ENCODE measurements at places on chromosomes 4 and X.

DNA sequence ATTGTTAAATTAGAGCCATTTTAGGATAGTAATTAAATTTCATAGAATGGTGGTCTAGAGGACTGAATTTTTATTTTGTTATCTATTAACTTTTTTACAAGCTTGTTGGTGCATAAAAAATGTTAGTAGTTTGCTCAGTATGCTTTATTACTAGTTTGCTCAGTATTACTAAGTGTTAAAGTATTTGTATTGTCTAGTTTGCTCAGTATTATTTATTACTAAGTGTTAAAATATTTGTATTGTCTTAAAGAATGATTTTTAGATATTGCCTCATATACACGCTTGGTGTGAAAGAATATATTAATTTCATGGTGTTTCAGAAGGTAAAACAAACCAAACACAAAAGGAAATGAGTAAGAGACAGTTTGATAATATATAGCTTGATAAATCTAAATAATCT, 268.4 kb upstream of the MAGEB18 start:
- DNase-seq: peak; percentile 2

- no peak for DNase-seq
These were observed 20.5 kb downstream of the PKD2 start for GRCh38 chr4:88027611-88028608.

DNA sequence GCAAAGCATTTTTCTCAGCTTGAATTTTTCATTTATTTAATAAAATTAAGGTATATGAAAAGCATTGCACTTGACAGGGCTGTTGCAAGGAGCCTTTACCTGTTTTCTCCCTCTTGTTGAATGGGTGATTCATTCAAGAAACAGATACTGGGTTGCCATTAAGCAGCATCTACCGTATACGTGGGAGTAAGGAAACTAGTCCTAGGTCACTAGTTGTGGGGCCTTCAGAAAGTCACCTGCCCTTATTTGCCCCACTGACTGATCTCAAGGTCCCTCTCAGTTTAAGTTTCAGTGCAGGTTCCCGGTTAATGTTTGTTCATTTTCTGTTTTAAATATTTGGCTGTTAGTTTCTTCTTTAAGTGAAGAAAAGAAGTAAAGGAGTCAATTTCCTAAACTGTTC, 34.0 kb downstream of the LHFPL1 start:
- no peak for DNase-seq

DNA sequence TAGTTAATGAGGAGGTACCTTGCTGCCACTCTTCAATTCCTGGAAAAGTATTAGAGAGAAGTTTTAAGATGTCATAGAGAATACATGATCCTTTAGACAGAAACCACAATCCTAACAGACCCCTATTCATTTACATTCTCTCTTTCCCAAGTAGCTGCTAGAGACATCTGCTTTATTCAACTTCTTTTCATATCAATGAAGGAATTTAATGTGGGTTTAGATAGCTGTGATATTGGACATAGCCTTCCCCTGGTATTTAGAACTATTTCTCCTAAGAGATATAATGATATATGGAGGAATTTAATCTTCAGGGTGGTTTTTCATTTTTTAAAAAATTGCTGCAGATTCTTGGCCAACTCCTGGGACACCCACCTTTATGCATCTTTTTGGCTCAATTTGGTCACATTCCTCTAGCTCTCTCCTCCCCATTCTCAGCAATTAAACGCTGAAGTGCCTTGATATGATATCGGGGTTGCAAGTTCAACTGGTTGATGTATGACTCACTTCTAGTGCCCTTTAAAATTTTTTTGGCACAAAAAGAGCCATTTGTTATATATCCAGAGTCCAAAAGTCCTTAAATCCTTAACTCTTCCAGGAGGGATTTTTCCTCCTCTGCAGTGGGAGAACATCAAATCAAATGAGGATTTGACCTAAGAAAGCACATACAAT, 57.6 kb downstream of the DOCK11 start:
- DNase-seq: no peak

GRCh38 chr4:109434007-109434971, 674 bp downstream of the SEC24B start:
- peak; percentile 19 for DNase-seq

DNA sequence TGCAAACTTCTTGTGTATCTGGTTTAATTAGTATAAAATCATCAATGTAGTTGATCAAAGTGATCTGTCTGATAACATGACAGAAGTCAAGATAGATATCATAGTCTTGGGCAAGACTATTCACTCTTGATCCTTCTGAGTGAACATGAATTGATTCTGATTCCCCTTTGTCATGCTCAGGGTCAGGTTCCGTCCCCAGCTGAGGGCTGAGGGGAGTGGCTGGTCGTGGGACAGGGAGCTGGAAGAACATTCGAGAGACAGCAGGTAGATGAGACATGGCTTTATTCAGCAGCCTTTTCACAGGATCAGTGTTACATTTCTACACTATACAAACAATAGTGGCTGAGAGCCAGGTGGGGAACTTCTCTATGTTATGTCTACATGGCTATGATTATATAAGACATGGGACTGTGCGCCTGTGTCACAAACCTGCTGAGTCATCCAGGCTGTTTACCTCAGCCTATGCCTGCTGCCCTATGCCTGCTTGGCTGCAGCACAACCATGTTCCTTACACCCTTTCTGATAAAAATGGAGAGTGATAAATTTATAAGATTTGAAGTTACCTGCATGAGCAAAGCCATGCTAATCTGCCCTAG, 586.9 kb upstream of the NR3C2 start:
- no peak for DNase-seq

DNA sequence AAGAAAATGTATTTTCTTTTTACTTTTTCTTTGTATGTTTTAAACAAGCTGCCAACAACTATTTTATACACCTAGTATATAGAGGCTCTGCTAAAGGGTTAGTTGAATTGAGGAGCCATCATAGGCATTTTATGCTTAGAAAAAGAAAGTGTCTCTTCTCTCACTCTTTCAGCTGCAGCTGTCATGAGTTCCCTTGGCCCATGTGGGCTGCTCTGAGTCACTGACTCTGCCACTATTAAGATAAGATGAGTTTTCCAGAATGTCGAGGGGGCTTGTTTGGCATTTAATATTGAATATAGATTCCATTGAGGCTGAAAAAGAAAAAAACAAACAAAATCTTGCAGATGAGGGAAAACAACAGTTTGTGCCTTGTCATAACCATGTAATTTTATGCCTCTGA, 126.0 kb upstream of the PAQR3 start:
- no peak for DNase-seq

DNA sequence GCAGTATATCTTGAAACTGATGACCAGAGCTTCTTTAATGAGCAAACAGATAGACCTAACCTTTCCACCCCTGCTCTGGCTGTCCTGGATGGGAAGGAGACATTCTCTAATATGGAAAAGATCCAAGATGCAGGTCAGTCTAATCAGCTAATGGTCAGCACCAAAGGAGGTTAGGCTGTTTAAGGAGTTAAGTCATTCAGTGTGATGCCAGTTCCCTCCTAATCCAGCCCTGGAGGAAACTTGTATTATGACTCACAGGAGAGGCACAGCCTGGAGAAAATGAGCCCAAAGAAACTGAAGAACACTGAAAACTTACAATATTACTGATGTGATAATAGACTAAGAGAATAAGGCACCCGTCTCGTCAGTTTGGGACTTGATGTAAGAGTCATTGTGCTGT, 323.0 kb downstream of the HNRNPD start:
- DNase-seq: no peak

GRCh38 chr4:112516066-112516470, at the start of gene NEUROG2:
Gene NEUROG2 (minus strand): TSS chr4:112516180. CDS start chr4:112515475, 705 bp downstream.
- DNase-seq: no peak

DNA sequence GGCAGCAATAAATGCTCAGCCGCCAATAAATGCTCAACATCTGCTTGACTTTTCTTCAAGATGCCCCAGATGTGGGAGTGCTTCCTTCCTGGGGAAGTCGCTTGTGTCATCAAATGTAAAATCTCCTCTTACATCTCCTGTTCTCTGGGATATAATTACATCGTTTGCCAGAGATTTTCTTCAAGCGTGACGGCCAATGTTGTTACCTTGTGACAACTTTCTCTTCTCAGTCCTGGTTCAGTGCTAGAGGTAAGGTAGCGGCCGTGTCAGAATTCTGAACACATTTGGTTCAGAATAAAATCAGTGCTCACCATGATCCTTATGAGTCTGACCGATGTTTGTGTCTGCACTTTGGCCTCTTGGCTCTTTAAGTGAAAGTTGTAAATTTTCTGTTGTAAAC, 102.5 kb downstream of the ASMT start:
- DNase-seq: no peak

DNA sequence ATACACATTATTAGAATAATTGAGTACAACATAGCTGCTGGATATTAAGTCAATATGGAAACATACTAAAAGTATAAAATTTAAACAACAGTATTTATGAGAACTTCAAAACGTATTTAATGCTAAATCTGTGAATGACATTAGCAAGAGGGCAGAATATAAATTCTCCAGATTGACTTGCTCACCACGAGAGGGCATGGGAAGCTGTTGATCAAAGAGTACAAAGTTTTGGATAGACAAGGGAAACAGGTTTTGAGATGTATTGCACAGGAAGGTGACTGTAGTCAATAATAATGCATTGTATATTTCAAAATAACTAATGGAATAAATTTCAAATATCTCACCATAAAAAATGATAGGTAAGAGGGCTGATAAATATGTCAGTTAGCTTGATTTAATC, 768.2 kb downstream of the CENPC start:
- no peak for DNase-seq

DNA sequence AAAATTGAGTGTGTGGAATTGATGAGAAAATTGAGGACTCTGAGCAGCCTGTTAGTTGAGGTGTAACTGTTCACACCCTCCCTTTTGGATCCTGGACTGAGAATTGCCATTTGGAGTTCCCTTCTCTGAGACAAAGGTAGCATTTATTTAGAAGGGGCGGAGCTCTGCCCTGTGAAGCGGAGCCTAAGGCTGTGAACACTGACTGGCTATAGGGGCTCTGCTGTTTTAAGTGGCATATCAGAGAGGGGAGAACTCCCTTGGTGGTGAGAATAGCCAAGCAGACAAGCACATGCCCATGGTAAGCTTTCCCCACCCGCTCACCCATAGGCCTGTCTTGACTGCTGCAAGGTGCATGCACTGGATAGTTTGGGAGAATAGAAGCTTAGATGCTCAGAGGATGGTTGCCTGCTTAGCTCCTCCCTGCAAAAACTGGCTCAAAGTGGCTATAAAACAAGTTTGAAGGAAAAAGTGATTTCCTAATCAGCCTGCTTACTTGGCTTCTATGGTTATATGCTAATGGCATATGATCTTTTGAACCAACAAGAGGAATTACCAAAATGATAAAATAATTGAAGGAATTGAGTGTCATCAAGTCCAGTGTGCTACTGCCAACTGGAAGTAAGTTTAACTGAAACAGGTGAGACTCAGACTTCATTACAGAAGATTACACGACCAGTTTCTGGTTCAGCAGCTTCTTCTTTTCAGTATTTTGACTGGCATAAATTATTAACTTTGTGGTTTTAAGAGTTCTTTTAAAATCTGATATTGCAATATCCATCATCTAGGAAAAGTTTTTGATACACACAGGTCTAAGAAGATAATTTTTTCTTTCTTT, 108.4 kb downstream of the AFF1 start:
- DNase-seq: peak; percentile 42

GRCh38 chr4:122623637-122624166, 2.8 kb upstream of the IL21 start:
- no peak for DNase-seq

DNA sequence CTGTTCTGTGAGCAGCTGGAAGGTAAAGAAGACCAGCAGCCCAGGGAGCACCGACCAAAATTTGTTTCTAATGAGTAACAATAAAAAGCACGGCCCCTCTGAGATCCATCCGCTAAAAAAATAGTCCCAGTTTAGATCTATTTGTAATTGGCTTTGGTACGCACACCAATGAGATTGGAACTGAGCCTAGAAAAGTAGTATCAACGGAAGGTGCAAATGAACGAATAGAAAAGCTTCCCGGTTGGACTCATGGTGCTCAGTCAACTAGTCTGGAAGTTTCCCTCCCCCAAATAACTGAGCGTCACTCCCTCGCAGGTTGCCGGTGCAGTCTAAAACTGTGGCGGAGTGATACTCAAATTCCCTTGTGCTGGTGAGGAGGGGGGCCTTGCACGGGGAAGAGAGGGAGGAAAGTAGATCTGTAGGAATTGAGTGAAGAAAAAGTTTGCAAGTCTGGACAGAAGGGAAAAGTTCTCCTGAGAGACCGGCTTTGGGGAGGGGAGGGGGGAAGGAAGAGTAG, at the start of gene COL4A5:
Gene COL4A5, plus strand, starts transcription at position 413 of the 517 bp plus-strand sequence. CDS start 288 bp downstream, outside the sequence.
- DNase-seq: peak; percentile 83

DNA sequence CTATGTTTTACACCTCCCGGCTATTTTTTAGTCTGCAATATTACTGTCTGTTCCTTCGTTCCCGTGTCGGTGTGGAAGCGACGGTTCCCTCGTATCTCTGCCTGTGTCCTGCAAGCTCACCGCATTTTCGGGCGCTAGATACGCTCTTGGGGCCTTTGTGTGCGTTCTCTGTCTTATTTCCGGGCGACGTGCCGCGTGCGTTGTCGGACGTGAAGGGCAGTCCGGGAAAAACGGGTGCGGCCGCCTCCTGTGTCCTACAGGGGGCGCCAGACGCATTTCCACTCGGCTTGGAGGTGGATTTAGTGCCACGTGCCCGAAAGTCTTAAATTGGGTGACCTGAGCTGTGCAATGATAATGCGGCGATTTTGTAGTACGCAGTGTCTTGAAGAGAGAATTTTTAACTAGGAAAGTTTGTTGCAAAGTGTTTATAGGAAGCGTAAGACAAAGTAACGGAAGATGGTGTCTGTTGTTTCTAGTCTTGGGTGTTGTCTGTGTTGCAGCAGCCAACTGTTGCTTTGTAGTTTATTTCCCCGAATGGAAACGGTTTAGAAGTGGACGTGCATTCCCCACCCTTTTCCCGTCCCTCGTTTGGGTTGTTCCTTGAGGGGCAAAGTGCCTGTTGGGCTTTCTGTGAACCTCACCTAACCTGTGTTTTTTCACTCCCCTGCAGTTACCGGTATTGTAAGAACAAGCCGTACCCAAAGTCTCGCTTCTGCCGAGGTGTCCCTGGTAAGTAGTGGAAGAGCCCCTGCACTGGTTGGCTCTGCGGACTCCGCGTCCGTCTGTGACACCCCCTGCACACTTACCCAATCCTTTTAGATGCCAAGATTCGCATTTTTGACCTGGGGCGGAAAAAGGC, 720 bp downstream of the RPL10 start:
- peak; percentile 63 for DNase-seq

- DNase-seq: peak; percentile 23
These were observed 3.2 kb upstream of the VGLL1 start for GRCh38 chrX:136528645-136529315.

DNA sequence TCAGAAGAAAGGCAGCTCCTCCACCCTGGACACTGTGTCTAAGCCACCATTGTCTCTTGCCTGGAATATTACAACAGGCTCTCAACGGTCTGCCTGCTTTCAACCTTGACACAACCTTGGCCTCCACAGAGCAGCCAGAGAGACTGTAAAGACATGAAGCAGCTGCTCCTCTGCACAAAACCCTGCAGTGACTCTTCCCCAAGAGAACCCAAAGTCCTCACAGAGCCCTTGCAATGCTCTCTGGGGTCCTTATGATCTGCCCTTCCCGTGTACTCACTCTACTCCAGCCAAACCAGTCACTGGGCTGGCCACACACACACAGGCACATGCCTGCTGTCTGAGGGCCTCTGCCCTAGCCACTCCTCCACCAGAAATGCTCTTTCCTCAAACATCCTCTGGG, 75.9 kb upstream of the CPEB2 start:
- no peak for DNase-seq

Measured in ACHN (cell line).